ENCODE measurements at places on chromosomes 2 and 18. TPM values are rescaled to one million over a fixed set of nuclear protein-coding genes. Genes with fewer than 3 reads are reported as not detected.

The CCDC141 gene
- 1.8 TPM for total RNA-seq

The KIF1A gene
- total RNA-seq = 41.1 TPM

The ASAP2 gene
- 26.1 TPM for total RNA-seq

The CGREF1 gene
- 3.0 TPM for total RNA-seq

The FAP gene
- total RNA-seq = not detected

The CRACDL gene
- total RNA-seq = 0.07 TPM

The PLEK gene
- not detected for total RNA-seq

The SIGLEC15 gene
- total RNA-seq = not detected

The TEKT4 gene
- total RNA-seq = not detected

The RAD51AP2 gene
- 1.2 TPM for total RNA-seq

The RFX8 gene
- 0.37 TPM for total RNA-seq

- H3K4me1 ChIP-seq = no peaks in the 10 kb centered on the region
- H3K36me3 ChIP-seq = no peaks in the 10 kb centered on the region
- no peak overlapping the region for H3K4me3 ChIP-seq
Measured at GRCh38 chr2:12495247-12495868, 221.4 kb upstream of the TRIB2 start.

DNA sequence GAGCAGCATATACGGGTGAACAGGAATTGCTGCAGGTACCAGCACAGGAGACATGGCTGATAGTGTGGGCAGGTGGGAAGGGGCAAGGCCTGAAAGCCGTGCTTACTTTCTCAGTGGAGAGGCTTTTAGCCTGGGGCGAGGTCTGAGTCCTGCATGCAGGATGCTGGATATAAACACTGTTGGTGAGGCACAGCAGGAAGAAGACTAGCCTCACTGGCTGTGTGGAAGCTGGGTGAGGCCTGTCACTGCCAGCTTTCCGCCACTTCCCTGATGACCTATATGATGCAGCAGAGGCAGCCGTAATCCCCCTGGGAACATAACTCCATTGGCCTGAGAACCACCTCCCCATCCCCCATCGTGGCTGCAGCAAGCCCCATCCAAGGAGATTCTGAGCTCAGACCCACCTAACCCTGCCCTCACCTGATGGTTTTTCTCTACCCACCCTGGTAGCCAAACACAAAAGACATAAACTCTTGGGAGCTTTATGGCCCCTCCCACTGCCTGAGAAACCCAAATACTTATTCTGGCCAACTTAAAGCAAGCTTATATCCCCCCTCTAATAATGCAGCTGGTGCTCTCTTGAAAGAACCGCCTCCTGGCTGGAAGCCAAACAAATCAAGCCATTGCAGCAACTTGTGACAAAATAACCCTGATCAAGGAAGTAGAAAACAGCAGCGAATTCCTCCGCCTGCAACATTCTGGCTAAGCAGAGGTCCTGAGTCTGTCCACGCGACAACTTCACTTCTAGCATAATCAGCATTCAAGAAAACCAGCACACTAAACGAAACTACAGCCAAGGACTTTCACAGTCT, 54.6 kb upstream of the DSC1 start:
- H3K27ac ChIP-seq = peak overlapping the region; percentile 16
- no peaks in the 10 kb centered on the region for H3K27me3 ChIP-seq
- peak; percentile 26 for DNase-seq
- peaks cover 6% of the 10 kb centered on the region for H3K4me1 ChIP-seq

- no peak overlapping the region for H3K4me3 ChIP-seq
- H3K27ac ChIP-seq = no peak overlapping the region
- peaks cover 93% of the 10 kb centered on the region for H3K27me3 ChIP-seq
- peaks cover 15% of the 10 kb centered on the region for H3K4me1 ChIP-seq
- DNase-seq = no peak
Measured at GRCh38 chr2:44997963-44998362, 11.3 kb downstream of the SIX2 start.

DNA sequence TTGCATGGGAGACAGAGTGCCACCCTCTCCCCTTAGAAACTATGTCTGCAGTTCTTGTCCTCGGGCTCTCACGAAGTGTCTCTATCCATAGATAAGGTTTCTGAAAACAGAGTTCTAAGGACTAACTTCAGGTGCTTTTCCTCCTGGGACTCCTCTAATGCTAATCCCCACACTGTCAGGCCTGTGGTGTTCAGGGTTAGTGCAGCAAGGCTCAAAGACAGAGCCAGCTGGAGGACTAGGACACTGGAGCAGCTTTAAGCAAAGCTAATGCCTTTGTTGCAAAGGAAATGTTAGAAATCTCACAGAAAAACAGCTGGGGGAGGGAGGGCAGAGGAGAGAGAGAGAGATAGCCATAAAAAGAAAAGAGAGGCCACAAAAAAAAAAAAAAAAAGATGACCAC, 824.0 kb upstream of the FSHR start:
- peak overlapping the region; percentile 9 for H3K27ac ChIP-seq
- H3K36me3 ChIP-seq = no peaks in the 10 kb centered on the region
- peak; percentile 50 for DNase-seq

DNA sequence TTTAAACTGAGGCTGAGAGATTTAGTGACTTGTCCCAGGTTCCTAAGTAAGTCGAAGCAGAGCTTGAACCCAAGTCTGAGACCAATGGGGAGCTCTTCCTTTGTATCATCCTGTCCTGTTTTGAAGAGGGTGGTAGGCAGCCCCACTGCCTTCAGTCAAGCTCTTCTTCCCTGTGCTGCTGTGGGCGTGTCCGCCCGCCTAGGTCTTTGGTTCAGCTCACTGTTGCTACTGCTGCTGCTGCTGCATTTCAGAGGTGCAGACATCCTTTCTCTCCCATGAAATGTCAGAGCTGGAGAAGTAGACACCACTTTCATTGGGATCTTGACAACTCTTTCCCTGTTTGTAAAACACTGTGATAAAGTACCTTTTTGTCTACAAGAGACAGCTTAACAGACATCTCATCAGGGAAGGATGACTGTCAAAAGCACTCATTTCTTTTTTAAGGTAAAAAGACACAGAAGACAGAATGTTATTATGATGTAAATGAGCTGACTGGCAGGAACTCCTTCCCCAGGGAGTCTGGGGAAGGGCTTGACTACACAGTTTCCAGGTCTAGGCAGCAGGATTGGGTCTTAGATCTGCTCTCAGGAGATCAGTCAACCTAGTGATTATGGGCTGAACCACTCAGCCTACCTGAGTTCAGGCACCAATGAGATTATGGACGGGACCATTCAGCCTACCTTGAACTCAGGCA, 91.7 kb upstream of the TRIB2 start:
- no peaks in the 10 kb centered on the region for H3K36me3 ChIP-seq
- H3K4me1 ChIP-seq = peaks cover 14% of the 10 kb centered on the region
- peak; percentile 67 for DNase-seq
- peak overlapping the region; percentile 42 for H3K27ac ChIP-seq
- no peaks in the 10 kb centered on the region for H3K27me3 ChIP-seq

DNA sequence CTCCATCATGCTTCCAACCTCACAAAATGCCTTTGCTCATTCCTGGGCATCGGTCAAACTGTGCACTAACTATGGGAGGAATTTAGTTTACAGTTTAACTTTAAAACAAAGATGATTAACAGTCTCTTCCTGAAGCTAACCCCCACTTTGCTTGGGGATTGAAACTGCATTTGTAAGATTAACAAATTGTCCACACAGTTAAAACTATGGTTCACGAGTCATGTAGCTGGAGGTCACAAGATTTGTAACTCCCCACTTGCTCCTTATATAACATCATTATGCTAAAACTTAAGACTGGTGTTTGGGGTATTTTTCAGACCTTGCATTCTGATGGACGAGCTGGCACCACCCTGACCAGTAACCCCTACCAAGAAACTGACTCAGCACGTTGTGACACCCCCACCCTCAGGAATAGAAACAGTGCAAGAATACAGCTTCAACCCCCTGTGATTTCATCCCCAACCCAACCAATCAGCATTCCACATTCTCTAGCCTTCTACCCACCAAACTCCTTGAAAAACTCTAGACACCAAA, 252.3 kb downstream of the MBD5 start:
- no peaks in the 10 kb centered on the region for H3K4me1 ChIP-seq
- H3K4me3 ChIP-seq = no peak overlapping the region

GRCh38 chr2:201784563-201784962, 3.8 kb upstream of the ALS2 start:
- H3K4me3 ChIP-seq = no peak overlapping the region
- no peak overlapping the region for H3K27ac ChIP-seq
- peaks cover 4% of the 10 kb centered on the region for H3K4me1 ChIP-seq

DNA sequence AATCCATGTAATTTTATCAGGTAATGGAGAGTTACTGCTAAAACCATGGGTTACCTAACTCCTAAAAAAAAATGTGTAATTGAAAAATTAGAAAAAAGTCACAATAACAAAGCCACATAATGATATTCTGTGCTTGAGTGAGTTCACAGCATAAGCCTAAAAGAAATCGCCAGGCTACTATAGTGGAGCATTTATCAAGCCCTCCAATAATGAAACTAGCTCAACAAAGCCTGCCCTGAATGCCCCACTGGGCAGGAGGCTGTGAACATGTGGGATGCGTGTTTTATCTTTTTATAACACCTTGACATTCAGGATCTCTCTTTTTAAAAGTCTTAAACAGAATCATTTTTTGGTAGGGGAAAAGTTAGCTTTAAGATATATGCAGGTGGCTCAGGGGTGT, 86.3 kb downstream of the KCTD18 start:
- H3K36me3 ChIP-seq = no peaks in the 10 kb centered on the region
- no peak for DNase-seq
- H3K27ac ChIP-seq = no peak overlapping the region
- no peaks in the 10 kb centered on the region for H3K27me3 ChIP-seq
- H3K4me1 ChIP-seq = peaks cover 28% of the 10 kb centered on the region

DNA sequence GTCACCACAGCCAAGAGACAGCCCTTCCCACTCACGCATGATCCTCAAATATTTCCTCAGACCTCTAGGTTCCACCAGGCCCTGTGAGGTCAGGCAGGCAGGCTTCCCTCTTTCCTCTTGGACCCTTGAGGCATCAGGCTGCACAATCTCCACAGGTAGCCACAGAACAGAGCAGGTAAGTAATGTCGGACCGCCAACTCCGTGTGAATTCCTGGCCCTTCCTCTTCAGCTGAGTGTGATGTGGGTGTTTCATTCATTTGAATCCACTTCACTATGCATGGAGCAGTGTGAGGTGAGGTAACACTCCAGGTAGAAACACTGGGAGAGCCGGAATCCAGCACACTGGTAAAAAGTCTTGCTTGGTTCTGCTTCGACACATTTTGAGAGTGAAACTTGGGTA, 44.0 kb downstream of the MRPL35 start:
- H3K4me1 ChIP-seq = no peaks in the 10 kb centered on the region
- H3K4me3 ChIP-seq = no peak overlapping the region
- no peak overlapping the region for H3K27ac ChIP-seq
- no peaks in the 10 kb centered on the region for H3K27me3 ChIP-seq
- no peaks in the 10 kb centered on the region for H3K36me3 ChIP-seq

- H3K27ac ChIP-seq = no peak overlapping the region
- H3K36me3 ChIP-seq = no peaks in the 10 kb centered on the region
- DNase-seq = no peak
Measured at GRCh38 chr2:228866781-228867180, 404.3 kb downstream of the PID1 start.

GRCh38 chr2:218517434-218518206, 50.5 kb downstream of the USP37 start:
- H3K27me3 ChIP-seq = no peaks in the 10 kb centered on the region
- peaks cover 7% of the 10 kb centered on the region for H3K36me3 ChIP-seq
- H3K27ac ChIP-seq = no peak overlapping the region
- H3K4me3 ChIP-seq = no peak overlapping the region
- no peaks in the 10 kb centered on the region for H3K4me1 ChIP-seq
- no peak for DNase-seq

GRCh38 chr2:141513853-141514252, 617.0 kb downstream of the LRP1B start:
- H3K4me1 ChIP-seq = no peaks in the 10 kb centered on the region
- no peak overlapping the region for H3K4me3 ChIP-seq
- no peaks in the 10 kb centered on the region for H3K27me3 ChIP-seq

DNA sequence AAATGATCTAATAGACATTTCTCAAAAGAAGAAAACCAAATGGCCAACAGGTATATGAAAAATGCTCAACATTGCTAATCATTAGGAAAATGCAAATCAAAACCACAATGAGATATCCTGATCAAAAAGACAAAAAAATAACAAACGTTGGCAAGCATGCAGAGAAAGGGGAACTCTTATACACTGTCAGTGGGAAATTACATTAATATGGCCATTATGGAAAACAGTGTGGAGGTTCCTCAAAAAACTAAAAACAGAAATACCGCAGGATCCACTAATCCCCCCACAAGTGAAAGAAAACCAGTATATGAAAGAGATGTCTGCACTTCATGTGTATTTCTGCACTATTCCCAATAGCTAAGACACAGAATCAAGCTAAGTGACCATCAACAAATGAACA, 57.7 kb upstream of the CTIF start:
- H3K4me3 ChIP-seq = no peak overlapping the region
- H3K36me3 ChIP-seq = no peaks in the 10 kb centered on the region
- H3K4me1 ChIP-seq = no peaks in the 10 kb centered on the region
- H3K27ac ChIP-seq = no peak overlapping the region
- no peak for DNase-seq

DNA sequence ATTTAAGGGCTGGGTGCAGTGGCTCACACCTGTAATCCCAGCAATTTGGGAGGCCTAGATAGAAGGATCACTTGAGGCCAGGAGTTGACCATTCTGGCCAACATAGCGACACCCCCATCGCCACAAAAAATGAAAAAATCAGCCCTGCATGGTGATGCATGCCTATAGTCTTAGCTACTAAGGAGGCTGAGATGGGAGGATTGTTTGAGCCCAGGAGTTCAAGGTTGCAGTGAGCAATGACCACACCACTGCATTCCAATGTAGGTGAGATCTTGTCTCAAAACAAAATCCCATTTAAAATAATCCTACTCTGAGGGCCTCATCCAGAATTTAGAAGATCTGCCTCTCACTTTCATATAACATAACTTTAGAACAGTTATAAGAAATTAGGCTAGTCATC, 2.7 kb upstream of the SERTAD2 start:
- H3K36me3 ChIP-seq = no peaks in the 10 kb centered on the region
- peaks cover 21% of the 10 kb centered on the region for H3K4me1 ChIP-seq
- no peak overlapping the region for H3K4me3 ChIP-seq
- DNase-seq = no peak

GRCh38 chr2:98778151-98778550, 47.2 kb upstream of the MGAT4A start:
- H3K4me1 ChIP-seq = no peaks in the 10 kb centered on the region
- no peak overlapping the region for H3K4me3 ChIP-seq
- DNase-seq = no peak
- H3K27ac ChIP-seq = no peak overlapping the region
- H3K36me3 ChIP-seq = no peaks in the 10 kb centered on the region
- H3K27me3 ChIP-seq = no peaks in the 10 kb centered on the region

- no peak overlapping the region for H3K4me3 ChIP-seq
- H3K36me3 ChIP-seq = no peaks in the 10 kb centered on the region
- peaks cover 18% of the 10 kb centered on the region for H3K27me3 ChIP-seq
- peaks cover 3% of the 10 kb centered on the region for H3K4me1 ChIP-seq
Measured at GRCh38 chr2:26584191-26584590, 57.0 kb downstream of the CIB4 start.
